Activated T-cell treated with anti-CD3 and anti-CD28 coated beads, Interleukin-2, amount 50 U/mL, for 72 hours (primary cell): ENCODE measurements at places on chromosomes 5 and 9. TPM values are rescaled to one million over a fixed set of nuclear protein-coding genes. Genes with fewer than 3 reads are reported as not detected.

Gene SLC25A2
- total RNA-seq, result 0.46 TPM

Gene IFNA5
- total RNA-seq, result not detected

Gene GPX8
- not detected for total RNA-seq

GRCh38 chr5:58542709-58543108, 40.2 kb upstream of the RAB3C start:
- DNase-seq, result no peak

DNA sequence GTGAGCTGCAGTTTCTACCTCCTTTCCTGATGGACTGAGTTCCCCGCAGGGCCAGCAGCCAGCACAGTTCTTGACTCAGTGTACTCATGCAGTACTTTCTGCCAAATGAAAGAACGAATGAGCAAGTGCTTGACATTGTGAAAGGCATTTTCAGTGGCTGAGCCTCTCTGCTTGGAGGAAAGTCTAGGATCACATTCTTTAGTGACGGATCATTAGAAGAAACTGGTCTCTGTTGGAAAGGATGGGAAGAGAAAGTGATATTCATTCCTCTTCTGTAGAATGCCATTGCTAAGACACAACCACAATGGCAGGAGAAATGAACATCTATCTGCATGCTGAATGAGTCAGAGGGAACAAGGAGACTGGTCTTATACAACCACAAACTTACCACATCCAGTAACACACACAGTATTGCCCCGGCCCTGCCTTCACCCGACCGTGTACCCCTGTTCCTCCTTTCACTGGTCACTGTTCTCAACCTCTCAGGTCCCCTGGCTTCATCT, 206.9 kb downstream of the CRB2 start:
- peak; percentile 38 for DNase-seq

DNA sequence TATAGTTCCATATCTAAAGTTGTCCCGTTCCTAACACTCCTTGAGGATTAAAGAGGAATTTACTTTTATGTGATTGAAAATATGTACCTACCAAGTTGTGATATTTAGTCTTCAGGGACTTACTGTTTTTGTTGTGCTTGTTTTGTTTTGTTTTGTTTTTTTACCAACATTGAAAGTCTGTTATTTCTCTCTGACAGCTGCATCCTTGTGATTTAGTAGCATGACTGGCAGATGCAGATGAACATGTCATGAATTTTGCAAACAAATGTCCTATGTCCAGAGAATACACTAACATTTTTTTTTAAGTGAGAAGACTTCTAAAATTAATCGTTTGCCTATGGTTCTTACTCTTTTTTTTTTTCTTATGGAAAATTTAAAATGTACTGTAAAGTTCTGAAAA, 85.4 kb downstream of the MAN2A1 start:
- no peak for DNase-seq

DNA sequence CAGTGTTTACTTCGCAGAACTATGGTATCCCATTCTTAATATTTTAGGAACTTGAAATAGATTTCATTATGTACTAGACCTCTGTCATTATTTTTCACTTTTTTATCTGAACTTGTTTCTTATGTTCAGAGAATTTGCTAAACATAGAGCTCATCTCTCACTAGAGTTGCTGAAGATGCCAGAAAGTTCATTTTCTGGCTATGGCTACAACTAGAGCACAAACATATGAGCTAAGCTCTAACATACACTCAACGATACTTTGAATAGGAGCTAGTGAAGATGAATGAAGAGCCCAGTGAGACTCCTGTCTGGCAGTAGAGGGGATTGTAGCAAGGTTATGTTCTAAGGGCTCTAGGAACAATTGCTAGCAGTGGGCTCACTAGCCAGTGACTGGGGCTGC, 582.2 kb downstream of the KIF4B start:
- DNase-seq, result no peak

- DNase-seq, result no peak
Measured at GRCh38 chr5:10077791-10078545, 171.7 kb downstream of the ATPSCKMT start.

- no peak for DNase-seq
Measured at GRCh38 chr9:93177676-93178075, 6.3 kb upstream of the WNK2 start.
